ENCODE measurements at places on chromosomes 13 and 19. TPM values are rescaled to one million over a fixed set of nuclear protein-coding genes. Genes with fewer than 3 reads are reported as not detected.
A peak's percentile ranks its signal among the peaks of the same experiment; 100 is the strongest.

ZNF460 gene
- total RNA-seq: 87.2 TPM

ZNF814 gene
- total RNA-seq: 34.7 TPM

ARHGAP45 gene
- 2.7 TPM for total RNA-seq

ZNF772 gene
- total RNA-seq: 14.5 TPM

AMH gene
- total RNA-seq: 4.6 TPM

NFIX gene
- 9.6 TPM for total RNA-seq

- no peak for DNase-seq
Observed at GRCh38 chr13:19862481-19863313, 752 bp downstream of the ZMYM5 start.

GRCh38 chr13:49821216-49822009, 28.9 kb upstream of the KPNA3 start:
- no peak for DNase-seq

DNA sequence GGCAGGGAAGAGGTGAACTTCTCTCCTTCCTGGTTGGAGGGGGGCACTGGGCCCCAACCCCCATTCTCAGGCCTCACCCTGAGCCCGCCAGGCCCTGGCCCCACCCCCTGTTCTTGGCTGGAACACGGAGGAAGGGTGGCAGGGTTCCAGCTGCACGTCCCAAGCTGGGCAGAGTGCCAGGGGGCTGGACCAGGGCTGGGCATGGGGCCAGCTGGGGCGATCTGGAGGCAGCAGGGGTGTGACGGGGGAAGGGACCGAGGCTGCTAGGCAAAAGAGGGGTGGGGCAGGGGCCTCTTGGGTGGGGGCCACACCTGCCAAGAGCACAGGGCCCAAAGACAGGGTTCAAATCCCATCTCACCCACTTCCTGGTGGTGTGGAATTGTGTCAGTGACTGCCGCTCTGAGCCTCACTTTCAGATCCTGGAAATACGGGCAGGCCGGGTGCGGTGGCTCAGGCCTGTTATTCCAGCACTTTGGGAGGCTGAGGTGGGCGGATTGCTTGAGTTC, 2.2 kb downstream of the HIF3A start:
- peak; percentile 41 for DNase-seq

DNA sequence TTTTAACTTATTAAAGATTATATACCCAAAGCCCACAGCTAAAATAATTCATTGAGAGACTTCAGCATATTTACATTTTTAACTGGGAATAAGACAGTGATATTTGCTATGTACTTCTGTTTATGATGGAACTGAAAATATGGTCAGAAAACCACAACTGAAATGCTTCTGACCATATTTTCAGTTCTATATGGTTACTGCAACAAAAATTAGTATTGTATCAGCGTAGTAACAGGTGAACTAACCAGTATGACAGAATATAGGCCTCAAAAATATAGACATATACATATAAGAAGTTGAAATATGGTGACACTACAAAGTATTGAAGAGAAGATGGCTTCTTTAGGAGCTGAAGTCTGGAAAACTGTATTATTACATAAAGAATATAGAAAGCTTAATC, 857.4 kb downstream of the OLFM4 start:
- no peak for DNase-seq

GRCh38 chr13:78779608-78780007, 120.7 kb upstream of the OBI1 start:
- DNase-seq: no peak

GRCh38 chr13:48994706-48995105, 19.0 kb downstream of the FNDC3A start:
- DNase-seq: peak; percentile 58

DNA sequence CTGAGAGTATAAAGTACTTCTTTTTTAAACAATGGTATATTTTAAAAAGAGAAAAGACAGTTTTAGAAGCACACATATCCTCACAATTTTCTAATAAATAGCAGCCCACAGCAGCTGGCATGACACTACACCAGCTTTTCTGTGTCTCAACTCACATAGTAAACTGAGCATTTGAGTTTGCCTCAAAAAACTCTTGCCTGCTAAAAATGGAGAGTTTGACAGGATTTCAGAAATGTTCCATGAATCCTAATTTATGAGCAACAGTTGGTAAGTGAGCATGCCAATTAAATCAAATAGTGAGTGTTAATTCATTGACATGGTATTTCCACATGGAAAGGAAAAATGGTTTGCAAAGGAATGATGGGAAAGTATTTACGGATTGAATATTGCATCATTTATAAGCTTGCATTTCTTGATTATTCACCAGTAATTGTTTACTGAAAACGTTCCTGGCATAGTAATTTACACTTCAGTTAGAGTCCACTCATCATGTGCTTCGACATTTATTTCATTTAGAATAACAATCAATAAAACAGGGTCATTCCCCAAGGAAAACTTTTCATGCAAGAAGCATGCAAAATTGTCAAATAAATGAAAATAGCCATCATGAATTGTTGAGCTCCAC, 323.0 kb downstream of the EFNB2 start:
- no peak for DNase-seq

Measured in astrocyte (in vitro differentiated cells and primary cell).